ENCODE measurements at places on chromosomes 7 and 10.

- no peak for DNase-seq
Observed at GRCh38 chr7:46444256-46444655, 523.2 kb upstream of the IGFBP3 start.

- DNase-seq: no peak
Observed at GRCh38 chr7:12788591-12788990, 101.2 kb downstream of the ARL4A start.

GRCh38 chr10:89699581-89700064 is 1.8 kb upstream of the KIF20B start:
- DNase-seq: no peak

DNA sequence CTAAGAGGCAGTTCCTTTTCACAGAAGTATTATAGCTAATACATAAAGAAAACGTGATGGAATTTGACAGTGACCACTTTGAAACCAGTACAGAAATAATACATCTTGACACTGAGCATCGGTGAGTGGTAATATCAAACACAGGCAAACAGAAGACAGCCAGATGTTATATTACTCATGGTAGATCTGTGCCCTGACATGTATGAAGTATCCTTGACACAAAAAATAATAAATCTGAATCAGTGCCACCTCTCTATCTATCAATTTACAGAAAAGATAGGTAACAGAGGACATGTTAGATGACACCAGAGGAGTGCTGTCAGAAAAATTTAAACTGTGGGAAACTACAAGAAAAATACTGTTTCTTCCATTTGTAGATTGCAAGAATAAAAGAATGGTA is 217.4 kb upstream of the POT1 start:
- DNase-seq: no peak

DNA sequence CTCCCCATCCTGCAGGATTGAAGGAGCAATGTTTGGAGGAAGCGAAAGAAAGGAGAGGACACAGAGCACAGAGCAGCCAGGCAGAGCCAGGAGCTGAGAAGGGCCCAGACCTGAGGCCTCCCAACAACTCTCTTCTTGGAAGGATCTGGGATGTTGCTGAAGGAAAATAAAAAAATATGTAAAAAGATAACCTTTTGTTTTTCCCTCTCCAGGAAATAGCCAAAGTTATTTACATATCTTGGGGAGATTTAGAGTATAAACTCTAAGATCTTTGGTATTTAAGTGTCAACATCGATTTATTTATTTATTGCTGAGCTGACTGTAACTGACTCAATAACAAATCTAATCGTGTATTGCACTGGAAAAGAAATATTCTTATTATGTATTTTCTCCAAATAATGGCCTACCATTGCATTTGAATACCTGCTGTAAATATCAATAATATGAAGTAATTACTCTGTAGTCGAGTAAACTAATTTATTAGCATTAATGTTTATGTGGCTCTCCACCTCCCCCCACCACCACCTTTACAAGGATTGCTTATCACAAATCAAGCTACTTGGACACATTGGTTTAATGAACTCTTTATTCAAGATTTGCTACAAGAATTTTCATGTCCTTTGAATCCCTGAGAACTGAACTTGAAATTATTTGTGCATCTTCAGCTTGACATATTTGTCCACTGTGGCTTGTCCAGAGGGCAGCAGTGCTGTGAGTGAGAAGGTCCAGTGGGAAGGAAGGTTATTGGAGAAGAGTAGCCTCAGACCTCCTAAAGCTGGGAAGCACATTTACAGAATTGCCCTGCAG is 1.8 kb upstream of the HOXA11 start:
- DNase-seq: no peak

GRCh38 chr10:74977072-74977471 is 134.4 kb upstream of the SAMD8 start:
- no peak for DNase-seq

All from NCI-H1436 treated with DMSO at 0.1 percent for 48 hours (cell line).